ENCODE measurements at places on chromosomes 6 and 20.
A peak's percentile ranks its signal among the peaks of the same experiment; 100 is the strongest.

- no peak for DNase-seq
These were observed 11.5 kb upstream of the TENT5A start for GRCh38 chr6:81763968-81764367.

- DNase-seq = no peak
These were observed 104.1 kb upstream of the AKIRIN2 start for GRCh38 chr6:87806099-87806498.

GRCh38 chr6:163355426-163355991 lies 59.0 kb upstream of the QKI start:
- DNase-seq = no peak

- DNase-seq = no peak
These were observed 100.5 kb downstream of the LMBRD1 start for GRCh38 chr6:69696273-69696672.

DNA sequence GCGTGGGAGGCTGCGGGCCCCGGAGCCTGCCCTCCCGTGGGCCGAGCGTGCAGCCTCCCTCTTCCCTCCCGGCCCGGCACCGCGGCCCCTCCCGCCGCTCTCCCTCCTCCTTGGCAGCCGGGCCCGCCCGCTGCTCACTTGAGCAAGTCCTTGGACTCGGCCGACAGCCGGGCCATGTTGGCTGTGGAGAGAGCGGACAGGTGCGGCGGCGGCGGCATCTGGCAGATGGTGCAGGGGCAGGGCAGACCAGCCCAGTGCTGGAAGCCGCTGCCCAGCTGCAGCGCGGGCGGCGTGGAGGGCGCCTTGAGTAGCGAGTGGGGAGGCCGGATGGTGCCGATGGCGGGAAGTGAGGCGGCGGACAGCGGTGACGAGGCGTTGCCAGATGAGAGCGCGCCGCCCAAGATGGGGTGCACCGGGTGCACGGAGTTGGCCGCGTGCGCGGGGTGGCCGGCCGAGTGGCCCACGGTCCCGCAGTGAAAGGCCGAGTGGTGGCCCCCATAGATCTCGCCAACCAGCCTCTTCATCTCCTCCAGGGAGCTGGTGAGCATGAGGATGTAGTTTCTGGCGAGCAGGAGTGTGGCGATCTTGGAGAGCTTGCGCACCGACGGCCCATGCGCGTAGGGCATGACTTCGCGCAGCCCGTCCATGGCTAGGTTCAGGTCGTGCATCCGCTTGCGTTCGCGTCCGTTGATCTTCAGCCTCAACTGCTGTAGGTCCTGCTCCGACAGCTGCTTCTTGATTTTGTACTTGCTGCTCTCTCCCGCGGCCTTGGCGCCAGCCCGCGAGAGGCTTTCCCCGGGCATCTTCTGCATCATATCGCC lies 766 bp downstream of the OLIG3 start:
- DNase-seq = peak; percentile 49

GRCh38 chr6:168239044-168239773 lies 80.4 kb downstream of the DACT2 start:
- no peak for DNase-seq

- no peak for DNase-seq
These were observed 143.0 kb downstream of the SAMD5 start for GRCh38 chr6:147651249-147652063.

GRCh38 chr20:61918548-61918947 lies 147.1 kb downstream of the TAF4 start:
- no peak for DNase-seq

- DNase-seq = no peak
These were observed 1005.5 kb upstream of the CITED2 start for GRCh38 chr6:140379919-140380318.

DNA sequence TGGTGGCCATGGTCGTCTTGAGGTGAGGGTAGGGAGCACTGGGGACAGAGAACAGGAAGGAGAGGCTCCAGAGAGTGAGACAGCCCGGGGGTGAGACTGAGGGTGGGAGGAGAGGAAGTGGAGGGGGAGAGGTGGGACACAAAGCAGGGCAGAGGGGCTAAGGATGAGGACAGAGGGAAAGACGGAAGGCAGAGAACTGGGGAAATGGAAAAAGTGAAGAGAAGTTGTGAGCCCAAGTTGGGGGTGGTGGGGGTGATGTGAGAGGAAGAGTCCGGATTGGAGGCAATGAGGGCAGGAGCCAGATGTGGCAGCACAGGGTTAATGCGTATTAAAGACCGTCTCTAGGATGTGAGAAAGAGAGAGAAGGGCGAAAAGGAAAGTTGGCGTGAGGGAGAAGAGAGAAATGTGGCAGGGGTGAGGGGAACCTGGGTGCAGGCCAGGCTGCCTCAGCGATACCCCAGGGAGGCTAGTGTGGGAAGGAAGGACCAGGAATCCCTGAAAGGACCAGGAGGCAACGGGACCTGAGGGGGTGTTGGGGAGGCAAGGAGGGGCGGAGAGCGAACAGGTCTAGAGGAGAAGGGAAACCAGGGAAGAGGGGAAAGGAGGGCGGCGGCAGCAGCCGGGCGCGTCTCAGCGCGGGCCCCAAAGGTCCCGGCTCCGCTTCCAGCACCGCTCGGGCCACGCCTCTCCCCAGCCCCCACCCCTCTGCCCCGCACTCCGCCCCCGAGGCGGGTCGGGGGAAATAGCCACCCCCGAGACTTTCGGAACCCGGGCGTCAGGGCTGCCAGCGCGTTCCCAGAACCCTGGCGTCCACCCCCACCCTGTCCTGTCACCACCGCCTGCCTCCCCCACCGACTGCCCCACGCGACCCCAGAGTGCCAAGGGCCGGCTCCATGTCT lies at the start of gene PPP1R18:
TSS of gene PPP1R18 (minus strand) at position 637 of the 899 bp plus-strand sequence. CDS start at position 10, 627 bp downstream.
- peak; percentile 91 for DNase-seq

DNA sequence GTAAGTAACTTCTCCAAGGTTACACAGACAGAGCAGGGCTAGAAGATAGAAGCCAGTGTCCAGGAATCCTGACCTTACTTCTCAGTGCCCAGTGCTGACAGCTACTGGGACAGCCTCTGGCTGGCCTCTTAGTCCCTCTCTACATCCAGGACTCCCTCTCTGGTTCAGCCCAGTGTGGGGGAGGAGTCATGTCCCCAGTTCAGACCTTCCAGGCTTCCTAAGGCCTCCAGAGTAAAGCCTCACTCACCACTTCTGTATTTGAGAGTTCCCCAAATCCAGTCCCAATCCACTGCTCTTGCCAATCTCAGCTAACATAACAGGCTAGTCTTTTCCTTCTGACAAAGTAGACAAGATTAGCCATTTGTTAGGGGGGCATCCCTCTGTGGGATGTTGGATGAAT lies 36.9 kb upstream of the EPB41L1 start:
- DNase-seq = no peak

DNA sequence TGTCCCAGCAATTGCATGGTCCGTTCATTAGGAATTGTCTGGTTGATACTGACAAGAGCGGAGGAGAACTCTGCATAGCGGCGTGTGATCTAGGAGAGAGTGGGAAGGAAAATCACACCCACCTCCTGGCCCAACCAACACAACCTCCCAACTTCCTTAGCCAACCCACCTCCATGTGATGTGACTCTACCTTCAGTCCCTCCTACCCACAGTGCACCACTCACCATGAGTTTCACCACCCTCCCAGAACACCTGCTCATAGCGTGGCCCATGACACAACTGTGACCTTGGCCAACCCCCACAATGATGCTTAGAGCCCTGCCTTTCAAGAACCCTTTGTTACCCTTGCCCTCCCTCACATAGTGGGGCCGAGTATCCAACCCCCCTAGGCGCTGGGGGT lies 7.7 kb downstream of the VPS52 start:
- peak; percentile 10 for DNase-seq

- DNase-seq = peak; percentile 15
These were observed 76.6 kb downstream of the TRERF1 start for GRCh38 chr6:42375007-42375635.

DNA sequence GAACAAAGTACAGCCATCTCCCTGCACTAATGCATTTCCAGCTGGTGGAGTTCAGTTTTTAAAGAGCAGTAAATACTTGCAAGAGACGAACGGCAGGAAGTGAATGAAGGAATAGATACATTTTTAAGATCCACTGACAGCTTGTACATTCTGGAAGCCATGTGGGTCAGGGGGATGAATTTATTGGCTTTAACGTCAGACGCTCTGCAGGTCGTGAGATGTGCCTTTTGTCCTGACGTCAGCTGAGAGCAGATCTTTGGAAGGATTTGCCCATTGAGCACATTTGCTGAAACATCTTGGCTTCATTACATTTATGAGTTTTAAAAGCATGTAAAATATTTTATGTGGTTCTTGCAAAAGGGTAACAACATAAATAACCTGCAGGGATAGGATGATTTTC lies 29.5 kb upstream of the SALL4 start:
- DNase-seq = no peak

- DNase-seq = no peak
These were observed 132.1 kb downstream of the ZDHHC14 start for GRCh38 chr6:157513004-157513603.

DNA sequence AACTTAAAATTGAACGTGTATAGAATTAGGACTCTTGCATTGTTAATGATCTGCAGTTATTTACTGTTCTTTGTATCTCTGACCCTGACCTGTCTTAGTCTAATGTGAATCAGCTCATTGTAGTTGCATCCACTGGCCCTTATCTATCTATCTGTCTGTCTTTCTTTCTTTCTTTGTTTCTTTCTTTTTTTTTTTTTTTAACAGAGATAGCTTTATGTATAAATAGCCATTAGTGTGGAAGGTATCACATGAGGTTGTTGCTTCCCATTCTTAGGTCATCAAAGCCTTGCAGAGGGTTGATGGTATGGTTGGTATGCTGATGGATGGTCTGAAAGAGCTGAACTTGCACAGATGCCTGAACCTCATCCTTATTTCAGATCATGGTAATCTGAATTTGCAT lies 59.9 kb downstream of the ENPP1 start:
- no peak for DNase-seq

GRCh38 chr6:100346828-100347227 lies 117.9 kb downstream of the SIM1 start:
- no peak for DNase-seq

DNA sequence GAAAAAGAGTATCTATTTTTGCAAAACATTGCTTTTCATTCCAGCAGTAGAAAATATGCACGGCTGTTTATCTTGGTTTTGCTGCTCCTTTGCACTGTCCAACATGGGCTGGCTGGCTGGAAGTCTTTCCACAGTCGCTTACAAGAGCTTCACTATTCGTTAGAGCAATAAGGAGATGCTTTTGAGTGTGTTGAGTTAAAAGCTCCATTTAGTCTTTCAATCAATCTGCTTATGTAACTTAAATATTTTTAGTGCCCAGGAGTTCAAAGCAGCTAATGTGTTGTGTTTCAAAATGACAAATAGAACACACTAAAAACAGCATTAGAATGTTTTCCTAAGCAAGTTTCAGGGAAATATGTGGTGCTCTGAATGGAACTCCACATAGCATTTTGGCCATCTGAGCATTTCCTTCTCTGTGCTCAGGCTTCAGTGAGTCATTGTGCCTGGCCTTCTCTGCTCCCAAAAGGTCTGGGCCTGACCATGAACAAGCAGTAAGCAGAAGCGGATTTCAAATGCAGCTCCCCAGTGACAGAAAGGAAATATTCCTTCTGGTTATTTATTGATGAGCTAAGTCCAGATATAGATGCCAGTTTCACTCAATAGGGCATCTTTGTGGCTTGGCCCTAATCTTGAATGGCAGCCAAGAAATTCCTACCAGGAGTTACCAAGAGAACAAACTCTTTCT lies 580.3 kb downstream of the TENT5A start:
- DNase-seq = no peak

- no peak for DNase-seq
These were observed 53.3 kb downstream of the RNASET2 start for GRCh38 chr6:166903027-166903426.

- no peak for DNase-seq
These were observed 38.9 kb upstream of the HDGFL1 start for GRCh38 chr6:22530506-22530905.

DNA sequence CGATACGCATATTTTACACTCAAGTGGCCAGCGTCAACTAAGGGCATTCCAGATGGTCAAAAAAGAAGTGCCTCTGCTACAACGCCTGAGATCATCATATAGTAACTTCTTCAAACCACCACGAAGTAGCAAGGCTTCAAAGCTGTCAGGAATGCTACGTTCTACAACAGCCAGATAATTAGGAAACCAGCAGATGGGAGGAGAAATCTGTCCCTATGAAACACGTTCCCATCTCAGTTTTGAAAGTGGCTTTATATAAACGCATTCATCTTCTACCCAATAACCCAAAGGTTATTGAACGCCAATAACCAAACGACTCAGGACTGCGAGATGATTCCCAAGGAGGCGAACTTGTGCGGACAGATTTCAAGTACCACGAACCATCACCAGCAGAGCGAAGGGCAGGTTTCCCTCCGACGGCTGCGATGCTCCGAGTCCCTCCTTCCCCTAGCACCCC lies 1.2 kb downstream of the ABHD12 start:
- DNase-seq = no peak

DNA sequence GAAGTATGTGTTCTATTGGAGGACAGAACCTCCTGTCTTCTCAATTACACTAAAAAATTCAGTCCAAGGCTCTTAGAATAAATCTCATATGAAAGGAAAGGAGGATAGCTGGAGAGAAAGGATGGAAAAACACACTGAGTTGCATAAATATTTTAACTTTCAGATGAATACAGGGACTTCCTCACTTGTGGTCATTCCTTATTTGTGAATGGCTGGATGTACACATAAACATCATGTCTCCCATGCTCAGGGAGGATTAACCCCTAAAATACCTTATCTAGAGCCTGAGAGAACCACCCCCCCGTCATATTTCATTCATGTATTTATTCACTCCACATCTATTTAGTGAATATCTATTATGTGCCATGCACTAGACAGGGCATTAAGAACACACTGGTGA lies 217.6 kb upstream of the CITED2 start:
- no peak for DNase-seq

- no peak for DNase-seq
These were observed 21.6 kb downstream of the CNKSR3 start for GRCh38 chr6:154488802-154489437.

GRCh38 chr6:130223508-130223907 lies 757 bp upstream of the SAMD3 start:
- peak; percentile 86 for DNase-seq

DNA sequence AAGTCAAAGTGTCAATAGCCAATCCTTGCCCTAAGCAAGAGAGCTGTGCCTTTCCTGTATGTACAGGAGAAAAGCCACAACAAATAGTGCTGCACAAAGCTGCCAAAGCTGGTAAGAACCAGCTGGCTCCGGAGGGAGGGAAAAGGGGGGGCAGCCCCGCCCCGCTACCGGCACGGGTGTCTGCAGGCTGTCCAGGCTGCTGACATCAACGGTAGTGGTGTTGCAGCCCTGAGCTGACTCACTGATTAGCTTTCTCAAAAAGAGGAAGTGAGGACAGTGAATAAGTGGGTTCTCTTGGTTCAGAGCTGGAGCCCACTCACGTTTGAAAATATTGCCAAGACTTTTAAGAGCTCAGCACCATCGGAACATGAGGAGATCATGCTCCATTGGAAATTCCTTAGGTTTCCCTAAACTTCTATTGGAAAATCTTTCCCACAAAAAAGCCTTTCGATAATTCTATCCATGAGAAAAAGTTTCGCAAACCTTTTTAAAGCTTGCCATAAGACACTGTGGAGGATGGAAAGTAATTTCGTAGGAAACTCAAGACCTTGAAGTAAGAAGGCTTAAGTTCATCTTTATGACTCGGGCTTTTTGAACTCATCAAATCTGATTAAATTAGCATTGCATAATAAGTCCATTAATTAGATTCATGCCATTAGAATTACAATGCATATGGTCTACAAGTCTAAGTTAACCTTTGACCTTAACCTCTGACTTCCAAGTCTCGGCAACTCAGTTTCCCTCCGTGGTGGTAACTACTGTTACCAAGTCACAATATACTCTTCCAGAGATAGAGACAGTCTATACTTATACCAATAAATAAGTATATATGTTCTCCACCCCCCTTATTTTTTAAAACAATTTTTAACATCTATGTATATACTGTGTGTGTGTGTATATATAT lies 67.0 kb downstream of the TNFRSF21 start:
- peak; percentile 82 for DNase-seq

- DNase-seq = no peak
These were observed 23.3 kb downstream of the NAPB start for GRCh38 chr20:23397961-23398360.

All from activated naive CD4-positive, alpha-beta T cell treated with anti-CD3 and anti-CD28 coated beads, Interleukin-2, amount 10 ng/mL, durations not matched to agents 7 days and 5 days (primary cell).